ENCODE measurements at places on chromosomes 11 and 22.

GRCh38 chr11:71096751-71097388 is 155.5 kb downstream of the SHANK2 start:
- DNase-seq, result no peak

DNA sequence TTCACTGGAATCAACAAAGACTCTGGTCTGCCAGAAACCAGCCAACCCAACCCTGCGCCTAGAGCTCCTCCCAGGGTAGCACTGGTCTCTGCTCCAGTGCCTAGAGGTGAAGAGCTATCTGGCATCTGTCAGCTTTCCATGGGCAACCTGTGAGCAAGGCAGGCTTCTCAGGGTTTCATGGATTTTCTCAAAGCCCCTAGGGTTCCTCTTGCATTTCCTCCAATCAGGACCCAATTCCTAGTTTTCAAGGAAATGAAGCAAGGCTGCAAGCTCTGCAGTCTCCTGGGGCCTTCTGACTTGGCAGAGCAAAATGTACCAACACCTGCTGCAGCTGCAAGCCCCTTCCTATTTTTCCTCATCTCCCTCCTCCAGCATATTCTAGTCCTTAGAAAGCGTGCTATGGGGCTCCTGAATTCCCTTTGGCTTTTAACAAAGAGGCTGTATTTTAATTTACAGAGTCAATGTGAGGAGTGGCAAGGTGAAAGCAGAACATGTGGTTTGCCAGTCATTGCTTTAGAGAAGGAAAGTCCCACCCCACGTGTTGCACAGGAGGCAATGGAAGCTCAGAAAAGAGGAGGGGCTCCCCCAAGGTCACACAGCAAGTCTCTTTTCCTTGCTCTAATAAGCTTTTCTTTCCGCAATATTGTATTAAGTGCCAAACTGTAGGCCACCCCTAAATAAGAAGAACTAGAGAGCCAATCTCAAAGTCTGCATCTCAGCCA is 33.0 kb upstream of the RIC3 start:
- DNase-seq, result no peak

DNA sequence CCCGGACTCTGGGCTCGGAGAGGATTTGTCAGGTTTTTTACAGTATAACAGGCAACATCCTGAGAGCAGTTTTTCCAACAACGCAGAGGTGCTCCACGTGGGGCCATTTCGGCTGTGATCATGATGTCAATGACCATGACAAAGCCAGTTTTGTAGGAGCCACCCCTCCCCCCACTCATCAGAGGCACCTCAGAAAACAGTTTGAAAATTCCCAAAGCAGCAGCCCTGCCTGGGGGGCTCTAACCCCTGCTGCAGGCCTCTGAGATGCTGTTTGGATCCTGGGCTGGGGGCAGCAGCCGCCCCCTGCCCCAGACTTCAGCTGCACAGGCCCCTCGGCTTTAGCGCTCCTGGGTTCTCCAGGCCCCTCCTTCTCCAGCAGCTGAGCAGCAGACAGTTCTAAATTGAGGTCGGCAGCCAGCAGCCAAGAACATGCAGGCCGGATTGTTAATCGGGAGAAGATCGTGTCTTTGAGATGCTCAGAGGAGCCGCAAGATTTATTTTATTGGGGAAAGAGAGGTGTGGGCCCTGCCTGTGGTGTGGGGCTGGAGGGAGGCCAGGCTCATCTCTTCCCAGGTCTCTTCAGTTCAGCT is 19.4 kb downstream of the NFAM1 start:
- no peak for DNase-seq

GRCh38 chr11:9831122-9831521 is 167.2 kb downstream of the SWAP70 start:
- no peak for DNase-seq

- no peak for DNase-seq
These were observed 50.3 kb upstream of the GAB2 start for GRCh38 chr11:78467931-78468330.

GRCh38 chr22:27094633-27095308 is 437.4 kb downstream of the MIAT start:
- no peak for DNase-seq

GRCh38 chr22:44461614-44462013 is 36.4 kb downstream of the RTL6 start:
- DNase-seq, result no peak

DNA sequence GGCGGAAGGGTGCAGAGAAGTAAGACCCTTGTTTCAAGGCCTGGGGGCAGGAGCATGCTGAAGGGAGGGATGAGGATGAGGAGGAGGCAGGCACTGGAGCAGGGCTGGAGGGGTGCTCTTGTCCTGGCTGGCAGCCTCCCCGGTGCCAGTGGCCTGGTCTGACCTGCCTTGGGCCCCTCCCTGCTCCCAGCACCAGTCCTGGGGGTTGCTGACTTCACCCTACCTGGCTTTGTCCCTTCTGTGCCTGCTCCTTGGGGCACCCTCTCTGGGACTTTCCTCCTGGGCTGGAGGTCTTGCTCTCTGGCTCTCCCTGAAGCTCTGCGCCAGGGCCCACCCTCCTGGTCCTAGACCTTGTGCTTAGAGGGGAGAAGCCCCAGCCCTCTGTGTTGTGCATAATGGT is 4.7 kb upstream of the FLRT1 start:
- DNase-seq, result no peak

DNA sequence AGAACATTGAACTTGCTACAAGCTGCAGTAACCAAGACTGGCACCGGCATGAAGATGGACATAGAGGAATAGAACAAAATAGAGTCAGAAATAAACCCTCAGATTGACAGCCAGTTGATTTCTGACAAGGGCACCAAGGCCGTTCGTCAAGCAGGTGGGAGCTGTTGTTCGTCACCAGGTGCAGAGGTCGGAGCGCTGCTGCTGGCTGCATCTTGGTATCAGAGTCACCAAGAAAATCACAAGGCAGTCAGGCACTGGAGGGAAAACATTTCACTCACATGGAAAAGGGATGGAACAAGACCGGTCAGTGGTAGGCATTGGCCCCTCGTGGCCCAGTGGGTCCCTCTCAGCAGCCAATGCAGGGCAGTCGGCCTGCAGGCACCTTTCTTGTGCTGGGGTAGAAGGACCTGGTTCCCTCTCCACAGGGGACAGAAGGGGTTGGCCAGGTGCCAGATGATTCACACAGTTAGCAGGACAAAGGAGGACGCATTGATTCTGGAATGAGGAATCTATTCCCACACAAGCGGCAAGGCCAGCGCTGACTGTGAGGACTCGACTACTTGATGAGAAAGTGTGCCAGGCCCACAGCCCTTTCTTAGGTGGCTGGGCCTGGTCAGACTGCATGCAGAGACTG is 115.8 kb upstream of the FGF3 start:
- DNase-seq, result peak; percentile 8

GRCh38 chr11:69729252-69729651 is 25.4 kb upstream of the FGF19 start:
- no peak for DNase-seq

- DNase-seq, result no peak
These were observed 42.4 kb downstream of the PIK3C2A start for GRCh38 chr11:17165247-17165890.

- no peak for DNase-seq
These were observed 26.7 kb downstream of the ANKRD42 start for GRCh38 chr11:83220260-83220659.

GRCh38 chr11:74702383-74703007 is 28.7 kb downstream of the CHRDL2 start:
- DNase-seq, result peak; percentile 27

- no peak for DNase-seq
These were observed 13.8 kb downstream of the JAML start for GRCh38 chr11:118211006-118211405.

DNA sequence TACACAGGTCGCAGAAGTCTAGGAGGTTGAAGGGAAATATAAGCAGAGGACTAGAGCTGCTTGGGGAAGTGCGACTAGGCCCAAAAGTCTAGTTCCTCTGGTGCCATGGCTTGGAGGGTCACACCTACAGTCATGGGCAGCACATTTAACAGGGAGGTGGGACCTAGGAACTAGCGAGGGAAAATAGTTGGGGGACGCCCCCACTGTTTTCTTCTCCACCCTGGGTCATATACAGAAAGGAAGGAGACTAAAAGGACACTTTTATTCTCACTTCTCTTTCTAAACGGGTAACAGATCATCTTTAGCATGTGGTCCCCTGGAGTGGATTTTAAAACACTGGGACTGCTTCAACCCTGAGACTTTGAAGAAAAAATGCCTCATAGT is 16.6 kb downstream of the APIP start:
- no peak for DNase-seq

- DNase-seq, result no peak
These were observed 43.8 kb downstream of the CHRDL2 start for GRCh38 chr11:74687237-74688023.

- no peak for DNase-seq
These were observed 23.5 kb upstream of the P2RY2 start for GRCh38 chr11:73194593-73194992.

- no peak for DNase-seq
These were observed 839 bp downstream of the LRRN4CL start for GRCh38 chr11:62688491-62688890.

- no peak for DNase-seq
These were observed 30.8 kb downstream of the SBF1 start for GRCh38 chr22:50443801-50444625.

DNA sequence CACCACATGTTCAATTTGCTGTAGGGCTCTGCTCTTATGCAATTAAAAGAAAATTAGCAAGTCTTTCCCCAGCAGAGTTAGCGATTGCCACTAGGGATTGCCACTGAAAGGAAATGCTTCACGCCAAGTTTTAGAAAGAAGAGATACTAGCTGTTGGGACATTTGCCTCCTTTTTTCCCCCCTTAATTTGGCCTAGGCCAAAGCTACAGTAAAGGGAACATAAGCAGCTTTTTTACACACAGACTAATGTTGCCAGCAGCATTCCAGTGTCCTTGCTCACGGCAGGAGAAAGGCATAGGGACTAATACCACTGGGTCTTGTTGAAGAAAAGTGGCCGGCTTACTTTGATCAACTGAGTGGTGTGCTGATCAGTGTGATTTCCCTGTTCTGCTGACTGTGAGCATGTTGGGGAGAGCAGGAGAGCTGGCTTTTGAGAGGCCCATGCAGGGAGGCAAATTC is 71.2 kb downstream of the PHF21A start:
- DNase-seq, result no peak

DNA sequence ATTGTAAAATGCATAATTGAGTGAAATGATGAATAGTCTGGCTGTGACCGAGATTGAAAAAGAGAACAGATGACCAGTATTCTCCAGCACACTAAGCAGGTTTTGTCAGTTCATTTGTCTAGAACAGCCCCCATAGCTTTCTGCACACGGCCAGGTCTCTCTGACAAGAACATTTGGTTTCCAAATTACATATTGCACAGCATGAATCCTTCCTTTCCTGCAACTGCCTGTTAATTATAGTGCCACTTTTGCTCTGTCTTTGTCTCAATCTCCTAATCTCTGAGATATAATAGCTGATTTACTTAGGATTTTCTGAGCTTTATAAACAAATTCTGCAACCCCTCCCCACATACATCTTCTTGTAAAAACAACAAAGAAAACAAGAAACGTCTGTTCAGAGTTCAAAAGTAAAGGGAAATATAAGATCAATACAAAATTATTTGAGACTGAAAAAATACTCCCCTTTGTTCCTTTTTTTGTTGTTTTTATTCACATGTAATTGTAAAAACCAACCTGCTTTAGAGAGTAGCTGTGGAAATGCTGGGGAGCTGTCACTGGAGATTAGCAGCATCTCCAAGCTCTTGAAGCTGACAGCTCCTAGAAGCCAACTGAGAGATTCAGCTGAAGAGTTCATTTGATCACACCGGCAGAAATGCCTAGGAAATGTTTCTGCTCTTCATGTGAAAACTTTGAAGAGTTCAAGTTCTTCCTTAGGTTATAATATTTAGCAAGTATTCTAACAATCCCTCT is 998.1 kb downstream of the DLG2 start:
- DNase-seq, result no peak
